ENCODE measurements at places on chromosomes 16 and 17. TPM values are rescaled to one million over a fixed set of nuclear protein-coding genes. Genes with fewer than 3 reads are reported as not detected.

ABCA9 gene
- 6.6 TPM for total RNA-seq

CCL17 gene
- total RNA-seq: not detected

DNA sequence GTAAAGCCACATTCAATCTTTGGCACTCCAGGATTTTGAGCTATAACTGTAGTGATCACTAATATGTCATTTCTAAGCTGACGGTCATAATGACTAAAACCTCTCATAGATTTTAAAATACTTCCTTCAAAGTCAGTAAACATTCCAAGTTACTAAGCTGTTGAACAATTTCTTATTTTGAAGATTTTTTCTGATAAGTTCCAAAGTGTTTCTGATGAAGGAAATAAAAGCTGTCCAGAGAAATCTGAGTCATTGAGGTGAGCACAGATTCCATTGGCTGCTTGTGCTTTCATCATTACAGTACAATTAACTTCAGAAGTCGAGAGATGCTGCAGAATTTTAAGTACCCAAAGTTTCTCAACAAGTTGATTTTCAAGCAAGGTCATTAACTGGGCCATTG is 23.9 kb downstream of the NLRC5 start:
- no peaks in the 10 kb centered on the region for H3K27me3 ChIP-seq
- H3K4me1 ChIP-seq: no peaks in the 10 kb centered on the region
- H3K4me3 ChIP-seq: no peak overlapping the region
- H3K36me3 ChIP-seq: no peaks in the 10 kb centered on the region

TMEM114 gene
- total RNA-seq: not detected

GRCh38 chr17:79654350-79654959 is 43.6 kb upstream of the RBFOX3 start:
- no peak for DNase-seq
- H3K36me3 ChIP-seq: no peaks in the 10 kb centered on the region
- H3K27ac ChIP-seq: no peak overlapping the region
- H3K27me3 ChIP-seq: no peaks in the 10 kb centered on the region
- no peak overlapping the region for H3K4me3 ChIP-seq

DNA sequence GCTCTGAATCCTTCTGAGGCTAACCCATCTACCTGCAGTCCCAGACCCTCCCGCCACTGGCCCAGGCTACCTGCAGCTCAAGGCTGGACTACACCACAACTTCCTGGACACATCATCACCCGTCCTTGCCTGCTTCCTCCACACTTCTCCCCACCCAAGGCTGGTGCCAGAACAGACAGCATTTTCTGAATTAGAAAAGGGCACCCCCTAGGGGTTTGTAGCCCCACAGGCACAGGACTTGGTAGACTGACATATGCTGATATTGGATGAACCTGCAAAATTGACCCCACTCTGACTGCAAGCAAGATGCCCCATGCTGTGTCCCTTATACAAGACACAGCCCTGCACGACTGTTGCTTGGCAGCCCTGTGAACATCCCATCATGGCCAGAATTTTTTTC is 271.5 kb upstream of the C16orf82 start:
- H3K36me3 ChIP-seq: no peaks in the 10 kb centered on the region
- H3K4me3 ChIP-seq: no peak overlapping the region
- no peaks in the 10 kb centered on the region for H3K27me3 ChIP-seq
- H3K4me1 ChIP-seq: no peaks in the 10 kb centered on the region

DNA sequence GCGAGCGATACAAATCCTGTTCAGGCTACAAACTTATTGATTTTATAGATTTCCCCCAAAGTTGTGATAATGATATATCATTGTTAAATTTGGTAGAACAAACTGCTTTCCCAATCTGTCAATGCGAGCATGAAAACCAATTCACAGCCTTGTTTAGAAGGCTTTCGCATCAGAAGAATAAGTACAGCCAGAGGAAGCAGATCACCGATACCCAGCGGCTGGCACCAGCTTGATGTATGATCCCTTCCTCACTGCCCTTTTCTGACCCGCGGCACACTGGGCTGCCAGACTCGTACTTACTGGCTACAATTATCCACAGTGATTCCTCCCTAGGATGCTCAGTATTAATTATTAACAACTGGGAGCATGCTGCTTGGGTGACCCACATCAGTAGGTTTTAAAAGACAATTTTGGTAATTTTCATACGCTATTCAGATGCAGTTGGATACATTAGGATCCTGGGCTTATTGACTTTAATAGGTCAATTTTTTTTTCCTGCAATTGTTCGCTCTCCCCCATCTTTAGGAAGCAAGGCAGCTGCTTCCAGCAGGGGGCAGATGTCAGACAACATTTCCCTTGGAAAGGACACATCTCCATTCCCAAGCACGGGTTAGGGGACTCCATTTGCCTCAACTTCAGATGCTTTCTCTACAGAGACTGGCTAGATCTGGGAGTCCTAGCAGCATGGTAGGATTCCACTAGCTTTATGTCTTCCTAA is 582.7 kb upstream of the PSMD7 start:
- peak; percentile 53 for DNase-seq
- no peak overlapping the region for H3K27ac ChIP-seq
- H3K36me3 ChIP-seq: no peaks in the 10 kb centered on the region
- H3K4me3 ChIP-seq: no peak overlapping the region
- H3K4me1 ChIP-seq: peaks cover 11% of the 10 kb centered on the region
- H3K27me3 ChIP-seq: no peaks in the 10 kb centered on the region

DNA sequence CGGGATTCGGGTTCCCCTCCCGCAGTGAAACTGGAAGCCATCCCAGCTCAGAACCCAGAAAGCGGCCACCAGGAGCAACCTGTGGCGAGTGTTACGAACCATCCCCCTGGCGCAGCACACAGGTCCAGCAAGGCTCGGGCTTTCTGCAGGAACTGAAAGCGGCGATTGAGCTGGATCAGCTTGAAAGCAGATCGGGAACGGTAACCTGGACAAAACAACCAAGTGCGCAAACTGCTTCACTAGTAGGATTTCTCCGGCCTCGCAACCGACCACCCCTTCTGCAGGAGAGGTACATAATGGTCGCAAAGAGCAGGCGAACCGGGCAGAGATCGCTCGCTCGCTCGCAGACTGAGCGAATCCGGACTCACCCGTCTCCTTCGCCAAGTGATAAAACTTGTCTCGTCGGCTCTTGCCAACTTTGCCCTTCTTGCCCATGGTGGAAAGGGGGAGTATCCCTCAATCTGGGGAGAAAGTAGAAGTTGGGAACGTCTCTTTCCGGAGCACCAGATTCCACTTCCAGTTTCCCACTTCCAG is 696 bp upstream of the PSMC5 start:
- no peaks in the 10 kb centered on the region for H3K27me3 ChIP-seq
- DNase-seq: peak; percentile 38
- peak overlapping the region; percentile 72 for H3K4me3 ChIP-seq
- peak overlapping the region; percentile 91 for H3K27ac ChIP-seq
- peaks cover 20% of the 10 kb centered on the region for H3K4me1 ChIP-seq

PSMC3IP gene
- total RNA-seq: 1.5 TPM

DNA sequence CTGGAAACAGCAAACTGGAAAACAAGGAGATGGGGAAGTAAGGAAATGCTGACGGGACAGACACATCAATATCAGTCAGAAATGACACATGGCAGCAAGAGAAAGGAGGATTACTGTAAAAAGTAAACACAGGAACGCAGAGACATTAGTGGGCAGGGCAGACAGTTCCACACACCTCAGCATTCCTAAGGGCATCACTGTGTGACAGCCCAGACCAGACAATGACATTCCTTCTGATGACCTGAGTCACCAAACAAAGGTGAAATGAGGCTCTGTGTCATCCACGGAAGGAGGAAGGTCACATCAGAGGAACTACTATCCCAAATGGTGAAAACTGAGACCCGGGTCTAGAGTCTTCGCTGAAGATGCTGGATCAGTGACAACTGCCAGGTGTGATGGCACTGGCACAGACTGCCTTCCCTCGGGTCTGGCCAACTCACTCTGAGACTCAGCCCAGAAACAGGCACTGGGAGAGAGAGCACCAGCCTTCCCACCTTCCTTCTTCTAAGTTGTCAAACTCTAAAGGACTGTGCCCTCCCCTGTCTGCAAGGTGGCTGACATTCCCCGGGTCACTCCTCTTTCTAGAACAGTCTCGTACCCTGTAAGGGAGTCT is 36.7 kb downstream of the TK2 start:
- no peak for DNase-seq
- H3K4me1 ChIP-seq: peaks cover 15% of the 10 kb centered on the region
- no peaks in the 10 kb centered on the region for H3K36me3 ChIP-seq
- H3K4me3 ChIP-seq: no peak overlapping the region

MYH1 gene
- 0.12 TPM for total RNA-seq

ICAM2 gene
- total RNA-seq: 8.4 TPM

DNA sequence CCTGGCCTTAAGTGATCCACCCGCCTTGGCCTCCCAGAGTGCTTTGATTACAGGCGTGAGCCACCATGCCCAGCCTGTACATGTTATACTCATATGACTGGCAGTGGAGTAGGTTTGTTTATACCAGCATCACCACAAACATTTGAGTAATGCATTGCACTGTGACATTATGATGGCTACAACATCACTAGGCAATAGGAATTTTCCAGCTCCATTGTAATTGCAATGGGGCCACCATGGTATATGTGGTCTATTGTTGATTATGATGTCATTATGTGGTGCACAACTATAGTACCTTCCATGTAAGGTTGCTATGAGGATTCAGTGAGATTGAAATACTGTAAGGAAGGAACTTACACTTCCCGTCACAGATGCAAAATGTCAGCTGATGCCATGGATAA is 168.9 kb downstream of the COPRS start:
- H3K27me3 ChIP-seq: no peaks in the 10 kb centered on the region
- H3K36me3 ChIP-seq: no peaks in the 10 kb centered on the region
- DNase-seq: no peak
- H3K27ac ChIP-seq: no peak overlapping the region
- H3K4me1 ChIP-seq: peaks cover 7% of the 10 kb centered on the region
- no peak overlapping the region for H3K4me3 ChIP-seq

GRCh38 chr16:54096607-54097006 is 190.0 kb downstream of the IRX3 start:
- no peaks in the 10 kb centered on the region for H3K27me3 ChIP-seq
- H3K36me3 ChIP-seq: no peaks in the 10 kb centered on the region
- no peak overlapping the region for H3K27ac ChIP-seq
- H3K4me1 ChIP-seq: no peaks in the 10 kb centered on the region
- H3K4me3 ChIP-seq: no peak overlapping the region

FUS gene
- total RNA-seq: 39.7 TPM

CCDC47 gene
- total RNA-seq: 82.7 TPM

DNA sequence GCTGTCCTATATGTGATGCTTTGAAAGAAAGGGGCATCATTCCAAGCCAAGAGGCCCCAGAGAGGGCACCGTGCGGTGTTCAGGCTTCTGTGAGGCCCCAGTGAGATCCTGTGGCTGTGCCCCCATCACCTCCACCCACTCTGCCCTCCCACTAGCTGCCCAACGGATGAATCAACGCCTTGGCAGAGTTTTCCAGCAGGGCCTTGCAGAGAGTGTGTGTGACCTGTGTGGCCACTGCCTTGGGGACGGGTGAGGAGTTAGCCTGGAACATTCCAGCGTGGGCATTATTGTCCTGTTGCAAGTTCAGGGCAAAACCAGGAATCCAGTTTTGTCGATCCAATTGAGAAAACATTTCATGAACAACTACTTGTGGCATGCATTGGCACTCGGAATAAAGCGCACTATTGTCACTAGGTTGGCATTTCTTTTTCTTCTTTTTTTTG is 53.7 kb downstream of the SF3B3 start:
- H3K36me3 ChIP-seq: no peaks in the 10 kb centered on the region
- no peaks in the 10 kb centered on the region for H3K27me3 ChIP-seq
- H3K4me3 ChIP-seq: no peak overlapping the region
- peaks cover 9% of the 10 kb centered on the region for H3K4me1 ChIP-seq
- DNase-seq: no peak
- H3K27ac ChIP-seq: peak overlapping the region; percentile 77

- no peaks in the 10 kb centered on the region for H3K27me3 ChIP-seq
- H3K27ac ChIP-seq: no peak overlapping the region
- no peak for DNase-seq
- H3K36me3 ChIP-seq: no peaks in the 10 kb centered on the region
Observed at GRCh38 chr16:56005958-56006357, 130.8 kb upstream of the CES5A start.

- no peak overlapping the region for H3K4me3 ChIP-seq
- no peak for DNase-seq
- H3K4me1 ChIP-seq: no peaks in the 10 kb centered on the region
- no peaks in the 10 kb centered on the region for H3K36me3 ChIP-seq
- no peak overlapping the region for H3K27ac ChIP-seq
Observed at GRCh38 chr17:48368352-48368908, 61.6 kb downstream of the SKAP1 start.
